Dermis microvascular lymphatic vessel endothelial cell (primary cell): ENCODE measurements at places on chromosomes 16 and 17.
A peak's percentile ranks its signal among the peaks of the same experiment; 100 is the strongest.

DNA sequence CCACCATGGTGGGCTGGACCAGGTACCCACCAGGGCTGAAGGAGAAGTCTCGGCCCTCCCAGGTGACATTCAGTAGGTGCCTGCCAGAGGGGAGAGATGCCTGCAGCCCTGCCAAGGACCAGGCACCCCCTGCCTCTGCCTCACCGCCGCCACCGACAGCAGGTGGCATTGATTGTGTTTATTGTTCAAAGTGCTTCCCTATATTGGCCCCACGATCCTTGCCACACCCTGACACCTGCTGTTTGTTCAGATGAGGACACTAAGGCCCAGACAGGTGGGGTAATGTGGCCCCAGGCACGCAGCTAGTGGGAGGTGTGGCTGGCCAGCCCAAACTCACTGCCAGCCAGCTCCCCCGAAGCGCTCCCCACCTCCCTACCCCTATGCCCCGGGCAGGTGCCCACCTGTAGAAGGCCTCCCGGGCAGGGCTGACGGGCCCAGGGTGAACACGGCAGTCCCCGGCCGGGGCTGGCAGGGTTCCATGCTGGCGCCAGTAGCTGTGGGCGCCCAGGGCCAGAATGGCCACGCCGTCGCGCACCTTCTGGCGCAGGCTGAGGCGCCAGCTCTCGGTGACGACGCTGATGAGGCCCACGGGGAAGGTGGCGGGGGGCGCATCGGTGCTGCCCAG is 8.0 kb downstream of the GRIN2C start:
- no peak for DNase-seq

DNA sequence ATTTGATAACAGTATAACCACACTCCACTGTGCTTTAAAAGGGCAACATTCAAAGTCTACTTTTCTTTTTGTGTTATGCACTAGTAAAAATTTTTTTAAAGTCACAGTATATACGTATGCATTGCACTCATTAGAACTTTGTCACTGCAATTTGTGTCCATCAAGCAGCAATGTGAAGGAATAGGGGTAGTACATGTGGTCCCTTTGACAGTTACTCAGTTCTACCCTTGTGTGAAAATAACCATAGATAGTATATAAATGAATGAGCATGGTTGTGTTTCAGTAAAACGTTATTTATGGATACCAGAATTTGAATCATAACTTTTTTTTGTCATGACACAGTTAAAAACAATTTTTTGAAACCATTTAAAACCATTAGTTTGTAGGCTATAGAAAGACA is 30.7 kb downstream of the NFATC3 start:
- no peak for DNase-seq

- no peak for DNase-seq
These were observed 6.5 kb downstream of the AIPL1 start for GRCh38 chr17:6428207-6428965.

GRCh38 chr16:82152641-82153112 is 17.3 kb downstream of the MPHOSPH6 start:
- peak; percentile 12 for DNase-seq

DNA sequence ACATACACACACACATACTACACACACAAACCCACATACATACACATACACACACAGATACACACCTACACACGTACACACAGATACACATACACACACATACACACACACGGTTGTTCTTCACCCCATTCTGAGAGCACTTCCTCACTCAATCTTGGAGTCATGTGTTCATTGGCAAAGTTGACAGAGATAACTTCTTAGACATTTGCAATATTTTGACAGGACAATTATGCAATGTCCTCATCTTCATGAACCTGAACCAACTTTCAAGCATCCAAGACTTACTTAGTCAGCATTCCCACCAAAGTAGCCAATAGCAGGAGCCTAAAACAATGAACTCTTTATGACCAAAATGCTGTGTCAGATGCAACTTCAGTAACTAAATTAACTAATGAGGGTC is 77.1 kb upstream of the DNAH17 start:
- no peak for DNase-seq

- DNase-seq, result no peak
These were observed 12.7 kb upstream of the RNF135 start for GRCh38 chr17:30958187-30958586.
